Glomerular endothelial cell (primary cell): ENCODE measurements at places on chromosomes 3 and 15. TPM values are rescaled to one million over a fixed set of nuclear protein-coding genes. Genes with fewer than 3 reads are reported as not detected.

The PPP2R3A gene
- 12.8 and 15.9 TPM in 2 replicates for total RNA-seq

The GOLGA6L4 gene
- 2.1 and 3.4 TPM in 2 replicates for total RNA-seq

The STRA6 gene
- 0.48 and 1.6 TPM in 2 replicates for total RNA-seq

The GPR149 gene
- not detected in 2 replicates for total RNA-seq

The SUCLG2 gene
- 32.1 and 39.0 TPM in 2 replicates for total RNA-seq

The EAF2 gene
- 1.4 and 3.1 TPM in 2 replicates for total RNA-seq

The NBEAL2 gene
- total RNA-seq = 51.7 and 98.0 TPM in 2 replicates

The SKOR1 gene
- total RNA-seq = 0.19 TPM in 1 of 2 replicates, not detected in the other

The SLC28A1 gene
- total RNA-seq = not detected in 2 replicates

The ERC2 gene
- 0.19 and 1.3 TPM in 2 replicates for total RNA-seq

The ZFYVE19 gene
- total RNA-seq = 25.7 and 26.0 TPM in 2 replicates

The HRG gene
- not detected in 2 replicates for total RNA-seq

The GOLGA8J gene
- total RNA-seq = not detected in 2 replicates

The RGMA gene
- 0.15 and 0.35 TPM in 2 replicates for total RNA-seq

The ADAMTS7 gene
- 83.0 and 105 TPM in 2 replicates for total RNA-seq

The MUSTN1 gene
- total RNA-seq = 2.7 TPM in 1 of 2 replicates, not detected in the other

The LSAMP gene
- 2.1 and 12.9 TPM in 2 replicates for total RNA-seq
